ENCODE measurements at places on chromosomes 5 and 9.

DNA sequence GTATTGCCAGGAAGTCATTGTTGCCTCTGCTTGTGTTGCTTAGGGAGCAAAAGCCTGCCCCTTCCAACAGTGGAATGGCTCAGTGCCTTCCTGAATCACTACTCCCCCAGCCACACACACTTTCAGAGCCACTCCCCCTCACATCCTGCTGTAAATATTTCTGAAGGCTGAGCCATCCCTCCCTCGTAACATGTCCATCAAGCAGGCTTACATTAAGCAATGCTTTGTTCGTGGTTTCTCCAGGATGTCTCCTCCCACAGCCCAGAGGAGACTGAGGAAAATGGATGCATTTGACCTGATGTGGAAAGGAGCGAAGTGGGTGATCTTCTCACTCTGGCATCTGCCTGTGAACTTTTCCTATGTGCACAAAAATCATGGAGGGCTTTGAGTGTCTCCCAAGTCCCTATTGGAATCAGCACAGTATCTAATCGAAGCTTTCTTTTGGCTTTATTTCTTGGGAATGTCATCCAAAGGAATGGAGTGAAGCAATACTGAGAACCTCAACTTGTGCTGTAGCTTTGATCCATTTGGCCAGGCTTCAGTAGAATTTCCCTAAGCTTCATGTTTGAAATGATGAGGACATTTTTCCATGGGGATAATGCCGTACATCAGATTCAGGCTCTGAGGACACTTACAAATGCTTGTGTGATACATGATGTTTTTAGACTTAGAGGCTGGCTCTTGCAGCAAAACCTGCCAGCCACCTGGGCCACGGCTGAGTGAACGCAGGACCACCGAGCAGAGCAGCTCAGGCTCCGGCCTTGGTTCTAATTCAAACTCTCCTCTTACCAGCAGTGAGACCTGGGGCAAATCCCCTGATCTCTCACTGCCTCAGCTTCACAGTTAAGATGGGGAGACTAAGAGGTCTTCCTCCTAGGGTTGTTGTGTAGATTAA, 389.1 kb downstream of the ENC1 start:
- DNase-seq: no peak

- DNase-seq: no peak
These were observed 92.1 kb downstream of the LMNB1 start for GRCh38 chr5:126869005-126869451.

GRCh38 chr9:79569814-79570447, 1.8 kb upstream of the TLE4 start:
- no peak for DNase-seq

DNA sequence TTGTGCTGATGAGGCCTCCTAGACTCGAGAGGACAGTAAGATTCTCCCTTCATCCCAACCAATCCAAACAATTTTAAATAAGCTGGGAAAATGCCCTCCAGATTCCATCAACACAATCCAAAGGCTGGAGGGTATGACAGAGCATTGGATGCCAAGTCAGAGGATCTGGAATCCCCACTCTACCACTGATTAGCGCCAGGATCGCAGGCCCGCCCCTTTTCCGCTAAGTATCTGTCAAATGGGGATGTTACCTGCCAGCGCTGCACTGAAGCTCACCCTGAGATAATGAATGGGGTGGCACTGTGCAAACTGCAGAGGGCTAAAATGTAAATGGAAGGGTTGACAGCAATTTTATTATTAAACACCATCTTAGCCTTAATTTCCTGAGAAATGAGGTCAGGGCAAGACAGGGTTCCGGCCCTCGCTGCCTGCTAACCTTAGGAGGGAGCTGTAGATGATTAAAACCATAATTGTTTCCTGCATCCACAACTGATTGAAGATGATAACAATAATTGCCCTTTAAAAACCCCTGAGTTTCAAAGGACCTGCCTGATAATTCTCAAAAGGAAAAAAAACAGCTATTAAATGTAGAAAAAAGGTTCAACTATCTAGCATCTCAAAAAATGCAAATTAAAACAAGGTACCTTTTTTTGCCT, 31.6 kb upstream of the GABBR2 start:
- DNase-seq: no peak

GRCh38 chr9:68964765-68965164, 49.1 kb downstream of the PRKACG start:
- DNase-seq: no peak

DNA sequence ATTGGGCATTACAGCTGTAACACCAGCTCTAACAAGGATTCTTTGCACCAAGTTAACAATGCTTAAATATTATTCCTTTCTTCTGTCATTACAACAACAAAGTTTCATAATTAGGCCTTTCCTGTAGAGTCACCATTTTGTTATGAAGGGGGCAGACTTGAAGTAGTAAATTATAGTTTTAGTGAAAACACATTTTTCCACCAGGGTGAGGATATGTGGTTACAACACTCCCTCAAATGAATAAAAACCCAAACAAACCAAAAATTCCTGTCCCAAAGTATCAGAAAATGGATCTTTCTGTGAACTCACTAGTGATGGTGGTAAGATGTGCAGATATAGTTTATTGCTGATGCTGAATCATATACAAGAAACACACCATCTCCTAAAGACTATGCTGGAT, 250.5 kb upstream of the TUT7 start:
- no peak for DNase-seq

DNA sequence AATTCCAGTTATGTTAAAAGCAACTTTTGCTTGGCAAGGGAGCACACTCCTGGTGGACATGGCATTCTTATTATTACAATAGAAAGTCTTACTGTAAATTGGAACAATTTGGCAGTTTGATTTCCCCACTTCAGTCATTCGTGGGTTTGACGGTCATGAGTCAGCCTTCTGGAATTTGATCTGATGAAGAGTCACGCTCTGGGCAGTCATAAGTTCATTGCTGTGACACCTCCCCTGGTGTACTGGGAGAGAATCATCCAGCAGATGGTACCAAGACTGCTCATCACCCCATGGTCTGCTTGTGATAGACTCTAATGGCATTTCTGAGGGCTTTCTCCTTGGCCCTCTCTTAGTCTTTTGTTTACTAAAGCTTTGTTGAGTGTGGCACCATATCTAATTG, 53.8 kb downstream of the GLRA1 start:
- DNase-seq: no peak

DNA sequence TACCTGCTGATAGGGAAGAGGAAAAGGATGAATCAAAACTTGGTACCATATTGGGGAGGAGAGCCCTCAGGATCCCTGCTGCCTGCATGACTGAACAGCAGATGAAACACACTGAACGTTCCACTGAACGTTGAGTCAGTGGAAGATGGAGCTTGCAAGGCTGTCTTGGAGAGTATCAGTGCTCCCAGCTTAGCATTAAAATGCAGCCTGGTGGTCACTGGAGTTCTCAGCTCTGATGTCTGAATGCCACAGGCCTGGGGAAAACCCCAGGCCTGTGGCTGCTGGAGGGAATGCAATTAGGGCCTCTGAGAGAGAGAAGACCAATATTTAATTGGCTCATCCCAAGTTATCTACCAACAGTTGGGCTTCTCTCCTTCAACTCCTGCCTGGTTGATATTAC, 54.5 kb downstream of the PDE4D start:
- DNase-seq: no peak

DNA sequence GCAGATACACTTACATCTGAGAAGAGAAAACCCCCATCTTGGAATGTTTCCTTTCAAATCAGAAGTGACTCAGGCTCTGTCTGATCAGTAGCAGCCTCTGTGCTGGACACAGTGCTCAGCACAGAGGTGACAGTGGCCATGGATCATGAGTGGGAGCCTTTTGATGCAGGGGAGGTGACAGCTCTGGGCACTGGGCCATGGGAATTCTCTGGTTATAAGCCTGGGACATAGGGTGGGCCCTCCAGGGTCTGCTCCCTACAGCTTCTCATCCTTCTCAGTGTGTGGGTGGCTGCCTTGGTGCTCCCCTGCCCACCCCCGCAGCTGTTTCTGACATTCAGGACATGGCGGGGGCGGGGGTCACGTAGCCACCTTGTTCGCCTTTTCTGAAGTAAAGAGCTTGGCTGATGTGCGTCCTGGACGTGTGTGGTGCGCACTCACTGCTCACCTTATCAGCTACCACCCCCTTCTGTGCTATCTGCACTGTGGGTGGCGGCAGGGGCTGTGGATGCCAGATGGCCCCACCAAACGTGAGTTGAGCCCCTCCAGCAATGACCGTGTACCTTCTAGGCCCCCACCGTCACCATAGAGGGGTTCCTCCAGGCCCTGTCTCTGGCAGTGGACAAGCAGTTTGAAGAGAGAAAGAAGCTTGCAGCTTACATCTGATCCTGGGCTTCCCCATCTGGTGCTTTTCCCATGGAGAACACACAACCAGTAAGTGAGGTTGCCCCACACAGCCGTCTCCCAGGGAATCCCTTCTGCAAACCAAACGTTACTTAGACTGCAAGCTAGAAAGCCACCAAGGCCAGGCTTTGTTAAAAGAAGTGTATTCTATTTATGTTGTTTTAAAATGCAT, 24.0 kb downstream of the TRIP13 start:
- DNase-seq: no peak

- no peak for DNase-seq
These were observed 31.3 kb upstream of the SLC36A2 start for GRCh38 chr5:151378616-151379015.

DNA sequence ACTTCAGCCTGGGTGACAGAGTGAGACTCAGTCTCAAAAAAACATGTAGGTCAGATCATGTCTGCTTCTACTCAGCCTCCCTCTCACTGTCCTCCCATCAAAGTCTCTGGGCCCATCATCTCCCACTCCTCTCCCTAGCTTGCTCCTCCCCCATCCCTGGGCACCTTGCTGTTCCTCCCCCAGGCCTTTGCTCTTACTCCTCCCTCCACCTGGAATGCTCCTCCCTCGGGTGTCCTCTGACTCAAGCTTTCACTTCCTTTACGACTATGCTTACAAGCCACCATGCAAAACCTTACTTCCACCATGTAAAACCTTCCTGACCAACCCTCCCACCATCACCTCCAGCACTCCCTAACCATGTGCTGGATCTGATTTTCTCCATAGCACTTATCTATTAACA, 51.5 kb downstream of the MTMR12 start:
- DNase-seq: no peak

DNA sequence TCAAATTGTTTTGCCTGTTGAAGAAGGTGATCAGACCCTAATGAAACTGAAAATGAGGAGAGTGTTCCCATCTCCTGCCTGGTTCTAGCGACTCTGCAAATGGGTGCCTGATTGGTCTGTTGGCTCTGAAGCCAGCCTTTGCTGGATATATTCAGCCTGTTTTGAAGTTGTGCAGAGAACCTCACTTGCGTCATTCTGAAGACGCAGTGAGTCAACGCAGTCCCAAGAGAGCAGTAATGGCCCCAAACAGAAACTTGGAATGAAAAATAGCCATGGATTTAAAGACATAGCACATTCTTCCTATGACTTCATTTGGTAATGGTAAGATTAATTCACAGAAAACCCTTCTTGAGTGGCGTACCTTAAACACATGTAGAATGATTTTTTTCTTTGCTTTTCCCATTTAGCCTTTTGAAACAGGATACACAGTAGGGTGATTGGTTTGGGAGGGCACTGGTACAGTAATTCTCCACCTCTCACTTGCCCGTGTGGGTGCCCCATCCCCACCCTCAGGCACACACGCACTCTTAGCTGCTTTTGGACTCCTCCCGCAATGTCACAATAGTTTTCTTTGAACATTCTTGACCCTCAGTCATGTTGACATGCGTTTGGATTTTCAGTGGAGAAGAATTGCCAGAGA, 54.1 kb upstream of the ABL1 start:
- DNase-seq: no peak

- no peak for DNase-seq
These were observed 85.3 kb downstream of the BARX1 start for GRCh38 chr9:93869863-93870262.

All from activated T-helper 1 cell treated with Interleukin-2 at 50 U/mL for 16 hours (primary cell).